ENCODE measurements at places on chromosomes 6 and 20. TPM values are rescaled to one million over a fixed set of nuclear protein-coding genes. Genes with fewer than 3 reads are reported as not detected.

DNA sequence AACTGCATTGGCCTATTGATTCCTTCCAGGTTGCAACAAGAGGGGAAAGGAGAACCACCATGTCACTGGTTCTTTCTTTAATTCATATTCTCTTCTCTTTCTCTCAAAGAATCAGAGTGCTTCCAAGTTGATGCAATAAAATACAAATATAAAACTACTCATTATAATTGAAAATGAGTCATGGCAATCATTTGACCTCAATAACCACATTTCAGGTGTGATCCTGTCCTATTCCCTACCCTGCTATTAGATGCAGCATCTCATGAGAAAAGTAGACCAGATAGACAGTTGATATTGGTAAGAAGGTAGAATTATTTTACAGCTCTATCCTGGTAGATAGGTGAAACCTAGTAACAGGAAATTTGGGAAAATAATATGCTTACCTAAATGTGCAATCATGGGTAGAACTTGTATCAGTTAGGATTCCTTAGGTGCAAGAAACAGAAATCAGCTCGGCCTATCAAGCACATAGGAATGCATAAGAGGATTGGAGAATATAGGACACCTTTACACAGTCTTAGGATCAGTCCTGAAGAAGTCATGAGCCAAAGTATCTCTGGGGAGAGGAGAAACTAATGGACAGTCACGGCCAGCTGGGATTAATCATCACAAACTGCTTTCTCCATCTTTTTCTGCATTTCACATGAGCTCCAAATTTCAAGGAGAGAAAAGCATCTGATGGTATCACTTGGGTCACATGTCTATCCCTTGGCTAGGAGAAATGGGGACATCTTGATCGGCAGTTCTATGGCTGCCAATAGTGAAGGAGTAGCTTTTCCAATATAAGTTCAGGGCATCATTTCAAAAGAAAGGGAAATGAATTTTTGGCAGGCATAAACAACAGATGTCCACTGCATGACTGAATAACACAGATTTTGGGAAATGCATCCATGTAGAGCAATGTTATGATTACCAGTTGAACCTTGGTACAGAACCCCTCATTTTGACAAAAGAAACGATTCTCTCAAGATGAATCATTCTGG lies 19.3 kb upstream of the RNF146 start:
- DNase-seq, result no peak

- no peak for DNase-seq
Observed at GRCh38 chr6:75818098-75818855, 69.2 kb downstream of the MYO6 start.

DNA sequence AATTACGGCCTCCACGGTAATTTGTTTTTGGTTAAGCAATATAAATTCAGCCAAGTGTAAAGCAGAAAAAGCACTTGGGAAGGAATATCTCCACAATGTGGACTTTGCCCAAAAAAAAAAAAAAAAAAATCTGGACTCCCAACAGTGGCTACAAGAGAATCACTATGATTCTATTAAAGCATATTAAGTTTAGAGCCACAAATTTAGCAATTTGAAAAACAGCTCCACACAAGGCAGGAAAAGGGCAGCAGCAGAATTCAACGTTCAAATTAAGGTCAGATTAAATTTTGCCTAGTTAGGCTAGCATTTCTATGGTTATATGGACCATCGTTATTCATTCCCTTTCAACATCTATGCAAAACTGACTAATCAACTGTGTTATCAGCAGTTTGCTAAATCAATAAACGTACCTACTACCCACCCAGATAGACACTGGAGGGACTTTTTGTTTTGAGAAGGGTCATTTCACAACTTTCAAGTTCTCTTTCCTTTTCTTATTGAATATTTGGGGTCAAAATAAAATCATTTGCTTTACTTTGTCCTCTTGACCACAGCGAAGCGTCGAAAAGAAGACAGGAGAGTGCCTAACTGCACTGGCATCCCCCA lies 1.0 kb downstream of the MCM9 start:
- no peak for DNase-seq

GRCh38 chr6:55869674-55870073 lies 5.7 kb downstream of the BMP5 start:
- peak; percentile 4 for DNase-seq

- DNase-seq, result no peak
Observed at GRCh38 chr6:119739769-119740168, 390.2 kb upstream of the MAN1A1 start.

GRCh38 chr6:131014080-131014776 lies 48.8 kb downstream of the EPB41L2 start:
- DNase-seq, result no peak

- DNase-seq, result no peak
Observed at GRCh38 chr20:13042458-13042794, 33.7 kb downstream of the SPTLC3 start.

ABHD12 gene
- total RNA-seq, result 72.6 TPM

MDFI gene
- 22.6 TPM for total RNA-seq

ADGRF4 gene
- 4.5 TPM for total RNA-seq

C6orf120 gene
- total RNA-seq, result 12.5 TPM

LPA gene
- total RNA-seq, result not detected

All from PC-9 (cell line).